ENCODE measurements at places on chromosomes 16 and 17.

GRCh38 chr16:84446084-84446483 is 58.4 kb downstream of the MEAK7 start:
- DNase-seq = no peak

DNA sequence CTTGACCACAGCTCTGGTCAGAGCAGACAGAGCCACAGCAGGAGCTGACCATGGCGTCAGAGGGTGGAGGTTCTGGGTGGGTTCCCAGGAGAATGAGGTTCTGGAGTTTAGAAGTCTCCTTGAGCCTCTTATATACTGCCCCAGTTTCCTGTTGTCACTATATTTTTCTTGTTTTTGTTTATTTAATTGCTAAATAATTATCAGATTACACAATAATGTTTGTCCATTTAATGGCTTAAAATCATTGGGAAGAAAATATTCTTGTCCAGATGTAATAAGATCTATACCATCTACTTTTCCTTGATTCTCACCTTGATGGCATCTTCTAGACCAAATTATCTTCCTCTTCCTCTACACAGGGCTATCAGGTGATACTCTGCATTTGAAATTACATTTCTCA is at the start of gene KRTAP4-3:
Gene KRTAP4-3, minus strand, starts transcription at position 101 of the 400 bp plus-strand sequence. Its CDS starts 49 bp downstream, at position 52.
- no peak for DNase-seq

DNA sequence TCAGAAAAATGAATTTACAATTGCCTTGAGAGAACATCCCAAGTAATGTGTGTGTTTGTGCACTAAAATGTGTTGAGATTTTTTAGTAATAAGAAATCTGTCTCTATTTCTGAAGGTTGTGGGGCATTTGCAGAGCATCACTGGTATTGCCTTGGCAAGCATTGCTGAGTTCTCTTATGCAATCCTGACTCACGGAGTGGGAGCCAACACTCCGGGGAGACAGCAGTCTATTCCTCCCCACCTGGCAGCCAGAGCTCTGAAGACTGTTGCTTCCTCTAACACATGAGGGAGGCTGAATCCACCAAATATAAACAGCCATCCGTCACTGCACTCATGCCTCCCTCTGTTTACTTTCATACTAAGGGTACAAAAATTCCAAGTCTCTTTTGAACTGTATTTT is 10.6 kb downstream of the CNTD1 start:
- DNase-seq = no peak

DNA sequence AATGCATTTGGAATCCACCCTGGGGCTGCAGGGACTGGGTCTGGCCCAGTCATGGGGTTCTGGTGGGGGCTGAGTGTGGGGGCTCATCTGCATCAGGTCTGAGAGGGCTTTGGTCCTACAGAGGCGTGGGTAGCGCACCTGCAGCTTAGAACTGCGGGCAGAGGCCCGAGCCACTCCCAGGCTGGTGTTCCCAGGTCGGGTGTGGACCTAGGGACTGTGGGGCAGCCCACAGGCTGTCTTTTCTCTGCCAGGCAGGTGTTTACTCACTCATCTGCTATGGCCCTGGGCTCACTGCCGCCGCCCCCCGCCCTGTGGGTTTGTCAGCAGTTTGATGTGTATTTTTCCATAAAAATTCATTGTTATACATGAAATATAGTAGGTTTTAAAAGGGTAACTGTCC is 27.0 kb upstream of the DOC2B start:
- DNase-seq = no peak

GRCh38 chr16:55811811-55812210 is 21.1 kb downstream of the CES1 start:
- no peak for DNase-seq

GRCh38 chr16:87437911-87438610 is 45.9 kb downstream of the MAP1LC3B start:
- no peak for DNase-seq

GRCh38 chr16:77271532-77272426 is 72.6 kb downstream of the SYCE1L start:
- DNase-seq = no peak

GRCh38 chr16:12964461-12964860 is 63.1 kb downstream of the SHISA9 start:
- no peak for DNase-seq
